Upper lobe of right lung (tissue), 1 donor: ENCODE measurements at places on chromosomes 6 and 20. TPM values are rescaled to one million over a fixed set of nuclear protein-coding genes. Genes with fewer than 3 reads are reported as not detected.

The GPR6 gene
- not detected for total RNA-seq

The BTNL2 gene
- total RNA-seq, result not detected

DNA sequence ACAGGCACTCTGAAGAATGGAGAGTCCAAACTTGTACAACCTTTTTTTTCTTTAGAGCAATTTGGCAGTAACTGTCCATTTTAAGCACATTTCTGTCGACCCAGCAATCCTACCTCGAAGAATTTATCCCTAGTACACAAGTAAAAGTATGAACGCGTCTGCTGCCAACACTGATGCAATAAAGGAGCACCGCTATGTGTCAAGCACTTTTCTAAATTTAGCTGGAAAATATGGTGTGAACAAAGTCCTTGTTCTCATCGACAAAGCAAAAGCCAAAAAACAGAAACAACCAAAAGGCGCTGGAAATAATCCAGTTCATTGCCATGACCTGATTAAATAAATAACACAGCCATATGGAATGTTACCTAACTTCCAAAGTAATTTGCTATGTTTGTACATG lies 1.1 kb downstream of the DPM1 start:
- peaks cover 32% of the 10 kb centered on the region for H3K4me1 ChIP-seq
- peaks cover 27% of the 10 kb centered on the region for H3K36me3 ChIP-seq
- no peak for DNase-seq
- no peaks in the 10 kb centered on the region for H3K27me3 ChIP-seq
- peak overlapping the region; percentile 97 for H3K27ac ChIP-seq

- no peaks in the 10 kb centered on the region for H3K4me1 ChIP-seq
- H3K27ac ChIP-seq, result peak overlapping the region; percentile 90
- peaks cover 43% of the 10 kb centered on the region for H3K27me3 ChIP-seq
- no peak for DNase-seq
- peak overlapping the region; percentile 52 for H3K4me3 ChIP-seq
These were observed 123.7 kb upstream of the BTN3A2 start for GRCh38 chr6:26241033-26241895.

DNA sequence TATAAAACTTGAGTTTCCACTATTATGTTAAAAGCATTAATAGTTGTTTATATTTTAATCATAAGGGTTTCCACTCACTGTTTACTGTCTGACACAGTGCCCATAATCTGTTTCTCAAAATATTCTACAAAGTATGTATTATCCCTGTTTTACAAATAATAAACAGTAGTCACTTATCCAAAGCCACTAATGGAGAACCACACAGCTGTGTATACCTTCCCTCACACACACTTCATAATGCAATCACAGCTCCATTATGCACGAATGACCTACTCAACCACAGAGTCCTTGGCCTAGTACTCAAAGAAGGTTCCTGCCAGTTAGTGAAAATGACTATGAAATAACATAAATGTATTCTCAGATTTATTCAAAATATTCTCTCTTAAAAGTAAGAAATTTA lies 103.1 kb downstream of the EPB41L2 start:
- H3K36me3 ChIP-seq, result peaks cover under 1% of the 10 kb centered on the region
- no peak for DNase-seq
- no peaks in the 10 kb centered on the region for H3K27me3 ChIP-seq
- no peak overlapping the region for H3K27ac ChIP-seq
- peaks cover 8% of the 10 kb centered on the region for H3K4me1 ChIP-seq

DNA sequence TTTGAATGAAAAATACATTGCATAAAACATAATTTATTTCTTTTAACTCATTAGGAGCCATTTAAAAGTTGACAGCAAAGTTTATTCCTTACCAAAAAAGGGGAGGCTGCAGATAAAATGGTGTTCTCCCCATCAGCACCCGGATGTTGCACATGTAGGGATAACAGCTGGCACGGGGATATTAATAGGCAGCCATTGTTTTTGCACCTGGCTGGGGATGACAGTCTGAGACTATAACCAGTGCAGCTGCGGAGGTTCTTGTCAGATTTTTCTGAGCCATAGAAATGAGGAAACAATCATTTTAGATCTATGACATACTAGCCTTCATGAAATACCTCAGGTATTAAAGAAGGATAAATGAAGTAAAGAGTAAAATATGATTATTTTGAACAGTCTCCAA lies 20.1 kb upstream of the HECA start:
- no peak for DNase-seq
- H3K27me3 ChIP-seq, result no peaks in the 10 kb centered on the region
- H3K4me3 ChIP-seq, result no peak overlapping the region
- no peak overlapping the region for H3K27ac ChIP-seq

DNA sequence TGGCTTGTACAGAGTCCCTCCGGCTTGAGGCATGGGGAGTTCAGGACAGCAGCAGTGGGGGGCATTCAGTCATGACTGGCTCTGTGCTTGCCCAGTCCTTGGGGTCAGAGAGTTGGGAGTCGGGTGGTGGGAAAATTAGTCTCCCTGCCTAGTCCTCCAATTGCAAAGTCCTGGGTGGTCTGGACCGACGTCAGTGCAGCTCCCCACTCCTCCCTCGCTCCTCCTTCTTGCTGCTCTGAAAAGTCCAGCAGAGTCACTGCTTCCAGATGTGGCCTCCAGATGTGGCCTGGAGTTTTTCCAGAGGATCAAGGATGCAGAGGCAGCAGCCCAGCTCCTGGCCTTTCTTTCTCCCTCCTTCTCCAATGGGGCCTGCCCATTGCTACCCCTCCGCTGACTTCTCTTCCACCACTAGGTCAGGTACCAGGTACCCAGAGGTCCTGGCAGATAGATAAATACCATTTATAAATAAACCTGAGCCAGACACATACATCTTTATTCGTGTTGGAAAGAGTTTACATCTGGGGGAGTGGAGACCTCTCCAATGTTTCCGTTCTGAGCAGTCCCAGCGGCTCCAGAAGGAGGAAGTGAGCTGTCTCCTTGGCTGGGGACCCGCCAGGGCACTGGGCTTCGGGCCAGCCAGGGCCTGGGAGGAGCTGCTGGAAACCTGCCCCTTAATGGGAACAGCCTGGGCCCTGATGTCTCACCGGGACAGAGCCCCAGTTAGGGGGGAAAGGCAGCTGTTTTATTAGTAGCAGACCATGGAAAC lies 49.0 kb upstream of the RNF24 start:
- H3K4me1 ChIP-seq, result peaks cover 43% of the 10 kb centered on the region
- no peaks in the 10 kb centered on the region for H3K27me3 ChIP-seq
- H3K4me3 ChIP-seq, result no peak overlapping the region
- H3K27ac ChIP-seq, result peak overlapping the region; percentile 78
- H3K36me3 ChIP-seq, result no peaks in the 10 kb centered on the region

- peaks cover 17% of the 10 kb centered on the region for H3K36me3 ChIP-seq
- H3K4me3 ChIP-seq, result peak overlapping the region; percentile 75
- DNase-seq, result peak; percentile 77
- H3K4me1 ChIP-seq, result peaks cover 22% of the 10 kb centered on the region
These were observed 937 bp downstream of the ZNF318 start for GRCh38 chr6:43368259-43369160.

DNA sequence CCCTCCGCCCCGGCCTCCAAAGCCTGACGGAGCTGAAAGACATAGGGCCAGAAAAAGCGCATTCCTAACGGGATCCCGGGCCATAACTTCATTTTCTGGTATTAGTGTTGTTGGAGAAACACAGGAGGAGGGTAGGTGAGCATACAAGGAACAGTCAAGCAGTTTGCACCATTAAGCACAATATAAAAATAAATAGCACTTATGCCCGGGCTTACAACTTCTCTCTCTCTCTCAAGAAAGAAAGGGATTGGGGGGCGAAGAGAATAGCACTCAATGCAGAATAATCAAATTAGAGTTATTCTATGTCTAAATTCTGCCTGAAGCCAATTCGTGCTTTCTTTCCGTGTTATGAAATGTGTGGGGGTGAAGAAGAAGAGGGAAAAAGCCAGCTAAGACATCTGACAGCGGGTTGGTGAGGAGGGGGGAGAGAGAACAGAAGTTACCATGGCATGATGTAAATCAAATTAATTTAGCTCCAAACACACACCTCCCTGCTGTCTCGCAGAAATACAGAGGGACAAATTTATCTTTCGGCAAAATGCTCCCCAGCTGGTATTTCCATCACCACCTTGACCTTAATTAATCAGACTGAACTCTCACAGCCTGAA lies 508 bp upstream of the METTL24 start:
- DNase-seq, result no peak
- H3K27ac ChIP-seq, result peak overlapping the region; percentile 70
- H3K4me1 ChIP-seq, result no peaks in the 10 kb centered on the region

DNA sequence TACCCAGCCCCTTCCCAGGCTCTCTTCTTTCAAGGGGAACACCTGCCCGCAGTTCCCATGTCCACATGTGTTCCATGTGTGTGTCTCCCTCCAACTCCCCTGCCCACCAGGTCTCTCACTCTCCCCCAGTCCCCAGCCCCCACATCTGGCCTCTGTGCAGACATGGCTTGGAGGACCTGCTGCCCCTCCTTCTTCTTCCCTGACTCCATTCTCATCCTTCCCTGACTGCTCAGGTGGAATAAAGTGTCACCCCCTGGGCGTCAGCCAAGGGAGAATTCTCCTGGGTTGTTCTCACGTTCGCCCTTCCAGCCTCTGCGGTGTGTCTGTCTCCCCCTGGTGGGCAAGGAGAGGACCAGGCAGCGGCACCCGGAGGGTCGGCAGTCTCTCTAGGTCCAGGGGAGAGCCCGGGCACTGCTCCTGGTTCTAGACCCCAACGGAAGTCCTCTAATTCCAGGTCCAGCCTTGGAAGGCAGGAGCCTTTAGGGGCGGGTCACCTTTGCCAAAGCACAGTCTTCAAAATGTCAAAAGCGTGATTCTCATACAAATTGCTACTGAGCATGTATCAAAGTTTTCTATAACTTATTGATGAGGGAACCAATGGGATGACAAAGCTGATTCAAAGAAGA lies 50.5 kb downstream of the EBF4 start:
- H3K4me1 ChIP-seq, result no peaks in the 10 kb centered on the region
- H3K36me3 ChIP-seq, result no peaks in the 10 kb centered on the region
- H3K27ac ChIP-seq, result no peak overlapping the region
- peak; percentile 77 for DNase-seq
- H3K4me3 ChIP-seq, result no peak overlapping the region

DNA sequence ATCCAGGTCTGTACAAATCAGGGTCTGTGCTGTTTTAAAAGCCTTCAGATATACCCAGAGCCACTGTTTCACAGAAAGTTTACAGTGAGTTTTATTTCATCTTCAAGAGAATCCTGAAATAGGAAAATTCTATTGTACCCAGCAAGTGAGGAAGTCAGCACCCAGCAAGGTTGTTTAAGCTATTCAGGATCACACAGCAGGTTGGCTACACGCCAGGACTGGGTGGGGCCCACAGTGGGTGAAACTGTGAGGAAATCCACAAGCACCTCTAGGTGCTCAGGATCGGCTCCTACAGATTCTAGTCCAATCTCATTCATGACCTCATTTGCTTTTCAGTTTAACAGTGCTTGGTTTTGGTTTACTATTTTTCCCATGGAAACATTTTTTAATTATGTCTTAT lies 128.9 kb downstream of the SYNDIG1 start:
- no peak overlapping the region for H3K27ac ChIP-seq
- H3K4me1 ChIP-seq, result no peaks in the 10 kb centered on the region
- no peaks in the 10 kb centered on the region for H3K36me3 ChIP-seq
- no peak overlapping the region for H3K4me3 ChIP-seq
